Coronary artery (tissue), 2 donors: ENCODE measurements at places on chromosomes 1 and 21.

- no peak for DNase-seq
These were observed 48.4 kb downstream of the ARHGEF16 start for GRCh38 chr1:3502641-3503524.

DNA sequence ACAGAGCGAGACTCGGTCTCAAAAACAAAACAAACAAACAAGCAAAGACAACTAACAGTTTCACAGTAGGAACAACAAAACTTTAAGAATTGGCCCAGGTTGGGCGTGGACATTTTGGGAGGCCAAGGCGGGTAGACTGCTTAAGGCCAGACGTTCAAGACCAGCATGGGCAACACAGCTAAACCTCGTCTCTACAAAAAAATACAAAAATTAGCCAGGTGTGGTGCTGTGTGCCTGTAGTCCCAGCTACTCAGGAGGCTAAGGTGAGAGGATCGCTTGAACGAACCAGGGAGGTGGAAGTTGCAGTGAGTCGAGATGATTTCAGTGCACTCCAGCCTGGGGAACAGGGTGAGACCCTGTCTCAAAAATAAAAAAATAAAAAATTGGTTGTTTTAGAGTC, 13.5 kb downstream of the GTF2B start:
- DNase-seq = no peak

- no peak for DNase-seq
These were observed 24.6 kb downstream of the WNT3A start for GRCh38 chr1:228031276-228031995.

DNA sequence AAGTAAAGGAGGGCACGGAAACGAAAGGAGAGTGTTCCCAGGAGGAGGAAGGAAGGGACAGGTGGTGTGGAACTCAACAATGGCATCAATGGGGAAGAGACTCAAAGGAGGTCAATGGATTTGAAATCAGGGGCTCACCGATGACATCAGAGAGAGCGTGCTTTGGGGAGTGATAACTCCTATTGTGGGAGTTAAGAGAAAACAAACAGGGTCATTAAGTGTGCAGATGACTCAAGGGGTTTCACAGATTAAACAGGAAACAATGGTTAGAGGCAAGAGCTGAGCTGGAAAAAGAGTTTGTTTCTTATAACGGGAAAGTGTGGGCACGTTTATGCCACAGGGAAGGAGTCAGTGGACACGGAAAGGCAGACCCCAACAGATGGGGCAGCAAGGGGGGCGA, 629.1 kb downstream of the SMYD3 start:
- no peak for DNase-seq

DNA sequence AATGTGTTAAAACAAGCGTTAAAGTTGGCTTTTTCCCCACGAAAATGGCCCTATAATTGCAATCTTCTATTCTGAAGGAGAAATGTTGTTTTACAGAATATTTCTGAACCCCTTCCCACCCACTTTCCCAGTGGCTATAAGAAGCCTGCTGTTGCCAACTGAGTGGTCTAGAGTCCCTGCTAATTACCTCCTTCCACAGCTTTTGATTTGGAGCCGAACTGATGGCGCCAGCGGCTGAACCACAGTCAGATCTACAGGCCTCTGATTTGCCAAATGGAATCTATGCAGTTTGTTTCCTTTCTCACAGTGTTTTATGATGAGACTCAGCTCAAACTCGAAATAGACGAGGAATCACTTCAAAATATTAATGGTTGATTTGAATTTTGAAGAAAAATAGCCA, 76.0 kb upstream of the C1orf105 start:
- DNase-seq = no peak

GRCh38 chr21:41135746-41136145, 32.2 kb upstream of the BACE2 start:
- no peak for DNase-seq
